ENCODE measurements at places on chromosomes 12 and 14.
A peak's percentile ranks its signal among the peaks of the same experiment; 100 is the strongest.

- no peak for DNase-seq
These were observed 20.9 kb downstream of the FRS2 start for GRCh38 chr12:69490920-69491643.

DNA sequence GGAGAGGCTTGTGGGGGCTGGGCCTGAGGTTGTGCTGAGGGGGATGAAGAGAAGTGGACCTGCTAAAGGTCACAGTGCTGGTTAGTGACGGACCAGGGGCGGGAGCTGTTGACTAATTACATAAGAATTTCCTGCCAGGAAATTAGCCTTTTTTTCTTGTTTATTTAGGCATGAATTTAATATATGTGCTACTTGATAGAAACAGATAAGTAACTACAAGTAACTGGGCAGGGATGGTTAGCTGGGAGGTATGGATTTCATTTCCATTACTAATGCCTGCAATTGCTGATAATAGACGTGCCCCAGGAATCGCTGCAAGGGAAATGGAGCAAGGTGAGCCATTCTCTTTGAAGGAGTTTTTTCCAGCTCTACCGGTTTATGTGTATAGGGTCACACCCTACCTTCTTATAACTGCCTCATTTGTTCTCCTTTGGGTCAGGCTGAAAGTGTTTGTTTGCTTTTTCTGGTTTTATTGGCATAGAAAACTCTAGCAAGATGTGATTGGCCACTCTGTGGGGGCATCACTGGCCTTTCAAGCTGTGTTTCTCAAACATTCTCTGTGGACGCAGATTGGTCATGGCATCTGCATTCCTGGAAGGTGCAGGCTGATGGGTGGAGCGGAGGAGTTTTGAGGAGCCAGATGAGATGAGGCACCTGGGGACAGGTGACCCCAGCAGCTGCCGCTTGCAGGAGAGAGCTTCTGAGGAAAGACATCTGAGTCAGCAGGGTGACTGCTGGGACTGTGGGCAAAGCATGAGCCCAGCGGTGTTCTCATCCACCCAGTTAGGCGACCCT lies 19.0 kb upstream of the GPRC5A start:
- DNase-seq = no peak

GRCh38 chr12:111174961-111175345 lies 193.9 kb downstream of the PHETA1 start:
- DNase-seq = no peak

DNA sequence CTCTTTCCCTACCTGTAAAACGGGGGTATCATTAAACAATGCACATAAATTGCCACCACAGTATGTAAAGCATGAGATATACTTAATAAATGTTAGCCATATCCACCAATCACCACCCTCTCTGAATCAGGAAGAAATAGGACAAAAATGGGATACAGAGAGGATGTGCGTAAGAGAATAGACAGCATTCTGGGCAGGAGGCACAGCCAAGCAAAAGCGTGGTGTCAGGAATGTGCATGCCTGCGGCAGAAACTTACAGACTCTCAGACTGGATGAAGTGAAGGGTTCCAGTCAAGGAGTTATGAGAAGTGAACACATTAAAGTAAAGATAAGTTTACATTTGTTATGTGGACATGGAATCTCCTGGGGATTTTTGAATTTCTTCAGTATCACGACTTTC lies 121.7 kb upstream of the MDM1 start:
- DNase-seq = no peak

GRCh38 chr12:60174476-60174875 lies 578.6 kb downstream of the SLC16A7 start:
- no peak for DNase-seq

- DNase-seq = peak; percentile 68
These were observed 908 bp downstream of the ENTPD5 start for GRCh38 chr14:74018174-74018585.

GRCh38 chr12:90163975-90164374 lies 455.3 kb upstream of the ATP2B1 start:
- peak; percentile 3 for DNase-seq

DNA sequence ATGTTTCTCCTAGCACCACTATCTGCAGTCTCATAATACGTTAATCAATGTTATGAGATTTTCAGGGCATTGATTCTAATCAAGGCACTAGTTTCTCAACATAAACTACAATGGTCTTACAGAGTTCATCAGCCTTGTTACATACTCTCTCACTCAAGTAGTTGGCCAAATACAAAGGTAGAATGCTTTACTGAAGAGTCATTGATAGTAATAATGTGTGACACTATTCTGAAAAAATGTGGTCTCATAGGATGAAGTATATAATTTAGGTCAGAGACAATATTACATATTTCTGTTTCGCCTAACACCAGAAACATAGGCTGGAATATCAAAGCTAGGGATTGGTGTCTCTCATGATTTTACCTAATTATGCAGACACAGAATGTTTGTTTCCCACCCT lies 35.2 kb upstream of the MDGA2 start:
- no peak for DNase-seq

- DNase-seq = no peak
These were observed 24.9 kb upstream of the JDP2 start for GRCh38 chr14:75402867-75403413.

- no peak for DNase-seq
These were observed 7.4 kb upstream of the HOXC6 start for GRCh38 chr12:54020591-54021405.

DNA sequence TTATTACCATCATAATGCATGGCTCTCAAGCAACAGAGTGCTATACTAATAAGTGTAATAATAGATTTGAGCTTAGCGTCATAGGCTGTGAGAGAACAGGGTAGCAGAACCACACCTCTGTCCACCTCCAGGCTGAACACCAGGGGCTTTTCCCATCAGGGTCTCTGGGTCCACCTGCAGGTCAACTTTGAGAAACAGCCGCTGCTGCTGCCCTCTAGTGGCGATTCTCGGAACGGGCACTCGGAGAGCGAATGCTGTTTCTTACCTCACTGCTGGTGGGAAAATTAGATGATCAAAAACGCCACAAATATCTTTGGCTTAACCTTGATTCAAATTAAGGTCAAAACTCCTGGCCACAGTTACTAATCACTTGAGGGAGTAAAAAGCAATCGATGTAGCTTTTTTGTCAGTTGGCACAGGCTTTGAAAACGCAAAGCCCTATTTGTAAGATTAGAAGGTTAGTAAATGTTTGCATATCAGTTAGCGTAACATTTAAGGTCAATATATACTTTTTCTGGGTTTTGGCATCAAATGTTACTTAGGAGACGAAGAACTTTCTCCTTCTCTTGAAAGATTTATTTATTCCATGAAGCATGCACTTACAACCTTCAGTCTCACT lies 127.9 kb upstream of the TMEM132D start:
- DNase-seq = peak; percentile 76

GRCh38 chr12:70785896-70786295 lies 134.6 kb downstream of the PTPRR start:
- no peak for DNase-seq

GRCh38 chr14:38290601-38291188 lies 34.8 kb upstream of the CLEC14A start:
- no peak for DNase-seq

DNA sequence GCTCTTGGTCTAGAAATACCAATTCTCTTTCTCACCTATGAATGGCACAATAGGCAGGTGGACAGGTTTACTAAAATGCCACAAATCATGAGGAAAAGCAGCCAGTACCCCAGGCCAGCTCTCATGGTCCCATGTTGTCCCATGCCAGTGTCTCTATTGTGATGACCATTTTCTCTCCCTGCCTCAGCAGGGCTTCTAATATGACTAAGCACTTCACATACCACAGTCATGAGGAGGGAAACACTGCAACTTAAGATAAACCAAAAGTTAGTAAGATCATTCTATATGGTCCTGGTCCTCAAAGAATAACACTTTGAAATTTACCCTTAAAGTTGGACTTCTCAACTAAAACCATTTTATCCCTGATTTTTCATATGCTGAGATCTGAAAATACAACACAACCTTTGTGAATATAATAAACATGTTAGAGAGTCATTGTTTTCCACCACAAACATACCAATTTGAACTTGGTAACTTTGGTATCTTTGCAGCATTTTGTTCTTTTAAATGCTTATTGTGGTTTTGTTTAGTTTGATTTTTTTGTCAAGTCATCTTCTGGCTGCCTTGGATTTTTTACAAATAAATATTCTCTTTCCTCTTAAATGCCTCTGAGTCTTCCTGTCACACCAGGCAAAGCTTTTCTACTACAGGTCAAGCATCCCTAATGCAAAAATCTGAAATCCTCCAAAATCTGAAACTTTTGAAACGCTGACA lies 3.6 kb downstream of the TTC5 start:
- DNase-seq = no peak

DNA sequence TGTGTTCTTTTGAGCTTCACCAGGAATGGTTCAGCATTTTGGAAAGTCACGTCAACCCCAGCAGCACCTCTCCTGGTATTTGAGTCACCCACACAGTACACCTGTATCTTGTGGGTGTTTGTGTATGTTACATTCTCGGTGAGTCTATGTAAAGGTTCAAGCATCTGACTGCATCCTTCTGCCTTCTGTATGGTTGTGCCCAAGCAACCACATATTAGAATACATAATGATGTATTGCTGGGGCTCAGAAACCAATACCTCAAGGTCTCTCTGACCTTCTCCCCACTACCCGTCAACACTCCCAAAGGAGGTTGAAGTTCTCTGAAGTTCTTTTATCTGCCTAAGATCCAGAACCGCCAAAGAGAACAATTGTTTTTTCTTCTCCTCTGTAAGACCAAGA lies 9.2 kb upstream of the TMEM229B start:
- DNase-seq = no peak

GRCh38 chr12:12123036-12123604 lies 52.4 kb downstream of the BCL2L14 start:
- DNase-seq = peak; percentile 85

GRCh38 chr12:6840761-6841515 lies at the start of gene GNB3:
TSS of gene GNB3 (plus strand) at chr12:6840925. CDS start at chr12:6841288, 363 bp downstream.
- DNase-seq = no peak
